ENCODE measurements at places on chromosomes 1 and 21.

DNA sequence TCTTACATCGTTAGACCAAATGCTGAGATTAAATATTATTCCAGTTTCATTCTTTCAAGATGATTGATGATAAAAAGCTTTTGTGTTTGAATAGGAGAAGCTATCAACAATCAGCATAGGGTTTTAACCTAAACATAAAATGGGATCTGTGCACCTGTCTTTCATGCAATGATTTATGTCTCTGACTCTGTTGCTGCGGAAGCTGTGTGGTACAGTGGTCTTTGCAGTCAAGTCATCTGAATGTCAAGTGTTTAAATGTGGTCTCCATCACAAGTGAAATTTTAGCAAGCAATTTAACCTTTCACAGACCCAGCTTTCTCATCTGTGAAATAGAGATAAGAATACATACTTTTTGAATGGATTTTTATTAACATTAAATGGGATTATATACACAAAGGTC lies 107.2 kb downstream of the PLPPR5 start:
- no peak for DNase-seq

GRCh38 chr1:1206376-1206965 lies at the start of gene TNFRSF18:
TSS of gene TNFRSF18 (minus strand) at chr1:1206592. CDS start at chr1:1206571, 21 bp downstream.
- no peak for DNase-seq

DNA sequence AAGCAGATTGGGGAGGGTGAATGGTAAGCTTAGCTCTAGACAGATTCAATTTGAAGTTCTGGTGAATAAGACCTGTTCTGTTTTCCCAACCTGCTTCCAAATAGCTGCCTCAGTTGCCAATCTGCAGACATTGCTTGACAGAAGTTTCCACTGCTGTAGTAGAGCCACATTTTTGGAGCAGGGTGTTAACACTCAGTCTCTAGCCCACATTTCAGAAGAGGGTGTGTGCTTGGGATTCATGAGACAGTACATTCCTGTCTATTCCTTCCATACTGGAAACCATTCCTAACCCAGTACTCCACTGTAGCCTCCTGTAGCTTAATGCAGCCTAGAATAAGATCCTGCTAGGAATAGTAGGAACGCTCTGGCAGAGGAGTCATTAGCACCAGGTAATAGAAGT lies 450.5 kb downstream of the NUF2 start:
- no peak for DNase-seq

DNA sequence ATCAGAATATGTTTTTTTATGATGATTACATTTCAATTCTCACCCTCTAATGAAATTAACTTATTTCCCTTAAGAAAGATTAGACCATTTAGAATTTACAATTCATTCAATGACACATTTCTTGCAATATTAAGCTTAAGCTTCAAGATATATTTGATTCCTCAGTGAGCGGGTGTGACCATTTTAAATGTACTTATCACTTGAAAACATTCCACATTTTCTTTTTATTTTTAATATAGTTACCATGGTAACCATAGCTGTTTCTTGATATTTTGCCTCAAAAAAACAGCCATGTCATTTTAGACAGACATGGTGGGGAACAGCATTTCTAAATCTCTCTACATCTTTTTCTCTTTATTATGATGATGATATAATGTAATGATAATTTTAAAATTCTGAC lies 1029.0 kb upstream of the B3GALT2 start:
- DNase-seq, result no peak

- no peak for DNase-seq
Measured at GRCh38 chr1:234545517-234546386, 64.2 kb downstream of the IRF2BP2 start.
